Colonic mucosa (tissue), 4 donors: ENCODE measurements at places on chromosomes 1 and 21. TPM values are rescaled to one million over a fixed set of nuclear protein-coding genes. Genes with fewer than 3 reads are reported as not detected.

DNA sequence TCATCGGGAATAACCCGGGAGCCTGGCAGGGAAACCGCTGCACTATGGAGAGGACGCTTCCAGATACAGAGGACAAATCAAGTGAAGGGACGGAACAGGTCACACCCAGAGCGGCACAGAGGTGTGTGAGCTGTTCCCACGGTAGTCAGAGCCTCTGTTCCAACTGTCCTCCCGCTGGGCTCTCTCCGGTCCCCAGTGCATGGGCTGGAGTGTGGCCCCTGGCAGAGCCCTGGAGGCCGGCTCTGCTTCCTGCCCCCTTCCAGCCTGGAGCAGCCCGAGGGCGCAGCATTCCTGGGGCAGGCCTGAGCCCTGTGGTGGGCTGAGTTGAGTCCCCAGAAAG is 11.9 kb upstream of the ZBTB21 start:
- H3K4me3 ChIP-seq: no peak overlapping the region
- H3K4me1 ChIP-seq: no peaks in the 10 kb centered on the region
- H3K36me3 ChIP-seq: no peaks in the 10 kb centered on the region
- H3K27ac ChIP-seq: no peak overlapping the region
- no peak for DNase-seq

- H3K4me1 ChIP-seq: no peaks in the 10 kb centered on the region
- H3K4me3 ChIP-seq: no peak overlapping the region
- no peak for DNase-seq
- H3K27me3 ChIP-seq: no peaks in the 10 kb centered on the region
These were observed 3.0 kb upstream of the SPATC1L start for GRCh38 chr21:46187261-46187660.

GRCh38 chr1:202812176-202813026 is 1.6 kb downstream of the PCAT6 start:
- no peak overlapping the region for H3K4me3 ChIP-seq
- no peaks in the 10 kb centered on the region for H3K36me3 ChIP-seq
- H3K4me1 ChIP-seq: peaks cover 13% of the 10 kb centered on the region
- peak; percentile 69 for DNase-seq

GRCh38 chr1:1832820-1833219 is 54.5 kb upstream of the NADK start:
- DNase-seq: no peak
- no peaks in the 10 kb centered on the region for H3K4me1 ChIP-seq
- no peaks in the 10 kb centered on the region for H3K36me3 ChIP-seq
- H3K27ac ChIP-seq: no peak overlapping the region

DNA sequence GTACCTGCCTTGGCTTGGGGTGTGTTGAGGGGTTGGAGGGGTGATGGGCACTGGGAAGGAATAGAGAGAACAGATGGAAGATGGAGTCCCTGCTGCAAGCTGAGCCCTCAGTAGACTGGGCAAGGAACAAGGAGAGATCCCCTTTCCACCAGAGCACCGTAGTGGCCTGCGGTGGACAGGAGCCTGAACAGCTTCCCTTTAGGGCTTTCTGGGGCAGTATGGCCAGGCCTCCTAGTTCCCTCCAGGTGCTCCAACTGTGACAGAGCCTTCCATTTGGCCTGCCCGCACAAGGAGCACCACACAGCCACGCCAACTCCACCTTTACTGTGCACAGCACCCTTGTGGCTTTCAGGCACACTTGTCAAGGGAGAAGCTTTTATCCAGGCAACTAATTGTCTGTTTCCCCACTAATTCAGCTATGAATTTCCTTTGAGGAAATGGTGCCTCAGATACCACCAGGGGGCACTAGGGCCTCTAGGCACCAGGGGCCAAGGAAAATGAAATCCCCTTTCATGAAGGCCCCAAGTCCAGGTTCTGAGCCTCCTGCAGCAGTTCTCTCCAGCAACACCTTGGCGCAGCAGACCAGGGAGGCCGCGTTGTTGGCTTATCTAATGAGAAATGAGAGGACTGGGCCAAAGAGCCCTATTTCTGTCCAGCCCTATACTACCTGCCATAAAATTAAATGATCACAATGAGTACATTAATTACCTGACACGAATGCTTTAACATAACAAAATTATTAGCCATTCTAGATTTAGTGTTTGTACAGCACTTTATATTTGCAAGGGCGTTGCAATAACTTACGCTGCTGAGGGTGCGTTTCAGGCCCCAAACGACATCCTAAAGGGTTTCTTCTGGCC is 23.1 kb upstream of the ERI3 start:
- DNase-seq: peak; percentile 26
- H3K4me1 ChIP-seq: no peaks in the 10 kb centered on the region

DNA sequence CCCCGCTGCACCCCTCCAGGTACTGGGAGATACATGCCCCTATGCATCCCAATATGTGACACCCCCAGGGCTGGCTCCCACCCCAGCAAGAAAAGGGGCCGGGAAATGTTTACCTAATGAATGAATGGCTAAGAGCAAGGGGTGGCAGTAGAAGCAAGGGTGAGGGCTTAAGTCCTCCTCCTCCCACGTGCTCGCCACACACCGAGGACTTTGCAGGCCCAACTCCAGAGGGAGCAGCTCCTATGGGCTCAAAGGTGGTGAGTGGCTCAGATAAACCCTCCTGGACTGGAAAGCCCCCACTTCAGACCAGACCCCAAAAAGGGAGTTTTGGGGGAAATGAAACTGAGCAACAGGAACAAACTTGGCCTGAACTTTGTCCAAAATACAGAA is 11.4 kb downstream of the SLC45A3 start:
- peak; percentile 38 for DNase-seq
- H3K27ac ChIP-seq: peak overlapping the region; percentile 18
- no peak overlapping the region for H3K4me3 ChIP-seq
- H3K27me3 ChIP-seq: no peaks in the 10 kb centered on the region

DNA sequence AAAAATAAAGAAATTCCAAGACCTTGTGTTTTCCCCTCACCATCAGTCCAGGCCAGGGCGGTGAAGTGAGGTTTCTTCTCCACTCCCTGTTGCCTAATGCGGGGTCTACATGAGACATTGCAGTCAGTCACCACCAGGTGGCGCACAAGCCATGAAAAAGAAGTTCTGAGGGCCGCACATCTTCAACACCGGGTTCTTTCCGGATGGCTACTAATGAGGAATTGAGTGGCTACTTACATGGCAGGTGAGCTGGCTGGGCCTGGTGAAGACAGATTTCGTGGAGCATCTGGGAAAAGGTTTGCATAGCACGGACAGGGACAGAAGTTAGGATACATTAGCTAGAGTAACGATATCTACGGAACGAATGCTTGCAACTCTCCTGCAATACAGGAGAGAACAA is 15.8 kb upstream of the S100A11 start:
- H3K27ac ChIP-seq: no peak overlapping the region
- DNase-seq: peak; percentile 89
- no peaks in the 10 kb centered on the region for H3K4me1 ChIP-seq
- no peaks in the 10 kb centered on the region for H3K27me3 ChIP-seq
- H3K4me3 ChIP-seq: no peak overlapping the region

DNA sequence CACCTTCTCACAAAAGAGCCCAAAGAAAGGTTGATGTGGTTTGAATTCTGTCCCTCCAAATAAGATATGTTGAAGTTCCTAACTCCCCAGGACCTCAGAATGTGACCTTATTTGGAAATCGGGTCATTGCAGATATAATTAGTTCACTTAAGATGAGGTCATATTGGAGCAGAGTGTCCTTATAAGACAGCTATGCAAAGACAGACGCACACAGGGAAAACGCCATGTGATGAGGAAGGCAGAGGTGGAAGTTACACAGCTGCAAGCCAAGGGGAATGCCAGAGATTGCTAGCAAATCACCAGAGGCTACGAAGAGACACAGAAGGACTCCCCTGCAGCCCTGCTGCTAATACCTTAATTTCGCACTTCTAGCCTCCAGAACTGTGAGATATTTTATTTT is 5.2 kb upstream of the ABCB10 start:
- no peak overlapping the region for H3K27ac ChIP-seq
- no peaks in the 10 kb centered on the region for H3K36me3 ChIP-seq
- no peak overlapping the region for H3K4me3 ChIP-seq
- no peaks in the 10 kb centered on the region for H3K4me1 ChIP-seq
- H3K27me3 ChIP-seq: no peaks in the 10 kb centered on the region

GRCh38 chr21:41681939-41682718 is 84.7 kb downstream of the RIPK4 start:
- H3K27ac ChIP-seq: no peak overlapping the region
- H3K27me3 ChIP-seq: no peaks in the 10 kb centered on the region
- DNase-seq: no peak
- no peaks in the 10 kb centered on the region for H3K36me3 ChIP-seq
- no peaks in the 10 kb centered on the region for H3K4me1 ChIP-seq
- H3K4me3 ChIP-seq: no peak overlapping the region

OTUD7B gene
- 33.7 TPM for total RNA-seq

PAX7 gene
- total RNA-seq: not detected

PYCR2 gene
- 61.6 TPM for total RNA-seq
